ELF-1 (cell line): ENCODE measurements at places on chromosomes 12 and 14.

GRCh38 chr12:57887631-57888408 is 41.3 kb upstream of the CTDSP2 start:
- peak; percentile 38 for DNase-seq

GRCh38 chr14:50529288-50530179 is 2.8 kb downstream of the MAP4K5 start:
- DNase-seq = no peak

GRCh38 chr14:88013750-88014349 is 8.9 kb downstream of the GPR65 start:
- peak; percentile 66 for DNase-seq

- DNase-seq = no peak
Observed at GRCh38 chr12:132444957-132445883, 44.7 kb upstream of the FBRSL1 start.

- no peak for DNase-seq
Observed at GRCh38 chr12:112543751-112544150, 125.0 kb downstream of the PTPN11 start.

- DNase-seq = no peak
Observed at GRCh38 chr12:129723260-129723659, 180.6 kb downstream of the TMEM132D start.

- no peak for DNase-seq
Observed at GRCh38 chr12:58513301-58513834, 406.9 kb downstream of the LRIG3 start.

GRCh38 chr12:72017054-72017651 is 78.5 kb downstream of the TPH2 start:
- DNase-seq = peak; percentile 86

DNA sequence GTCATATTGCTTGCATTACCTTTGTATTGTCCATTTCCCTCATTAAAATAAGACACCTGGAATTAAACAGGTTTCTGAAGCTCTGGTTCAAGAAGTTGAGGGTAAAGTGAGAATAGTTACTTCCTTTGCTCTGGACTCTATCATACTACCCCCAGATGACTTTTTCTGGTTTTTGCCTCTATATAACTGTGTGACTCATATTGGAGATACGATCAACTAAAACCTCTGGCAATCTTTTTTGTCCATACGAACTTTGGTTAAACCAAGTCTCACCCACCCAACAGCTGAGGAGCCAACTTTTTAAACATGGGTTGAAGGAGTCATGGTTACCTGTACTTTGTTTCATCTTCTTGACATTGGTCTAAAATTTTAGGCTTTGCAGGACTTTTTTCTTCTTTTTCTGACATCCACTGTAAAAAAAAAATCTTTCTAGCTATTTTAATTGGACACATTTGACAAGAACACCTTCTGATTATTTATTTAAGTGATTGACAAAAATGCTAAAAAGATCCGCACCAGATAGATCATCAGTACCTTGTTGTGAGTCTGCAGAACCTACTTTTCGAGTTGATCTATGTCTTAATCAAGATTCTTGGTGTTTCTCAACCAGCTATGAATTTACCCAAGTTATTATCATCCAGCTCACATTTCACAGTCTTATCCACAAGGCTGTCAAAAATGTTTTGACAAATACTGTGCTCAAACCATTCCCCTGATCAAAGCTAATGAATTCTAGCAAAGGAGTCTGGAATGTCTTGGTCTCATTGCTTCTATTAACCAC is 166.0 kb downstream of the IPO8 start:
- DNase-seq = no peak

DNA sequence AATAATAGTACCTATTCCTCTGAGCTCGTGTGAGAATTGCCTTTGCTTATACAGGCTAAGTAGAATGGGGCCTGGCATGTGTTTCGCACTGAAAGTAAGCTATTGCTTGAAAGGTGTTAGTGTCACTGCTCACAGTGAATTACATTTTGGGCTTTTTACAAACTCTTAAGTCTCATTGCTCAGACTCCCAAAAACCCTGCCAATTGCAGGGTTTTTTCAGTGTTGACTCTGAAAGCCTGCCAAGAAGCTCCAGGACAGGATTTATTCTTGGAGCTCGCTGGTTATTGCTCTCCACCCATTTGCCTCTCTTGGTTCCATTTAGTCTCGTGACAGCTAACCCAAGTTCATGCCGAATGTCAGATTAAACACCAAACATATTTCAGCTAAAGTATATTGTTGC is 39.8 kb downstream of the NOPCHAP1 start:
- no peak for DNase-seq

DNA sequence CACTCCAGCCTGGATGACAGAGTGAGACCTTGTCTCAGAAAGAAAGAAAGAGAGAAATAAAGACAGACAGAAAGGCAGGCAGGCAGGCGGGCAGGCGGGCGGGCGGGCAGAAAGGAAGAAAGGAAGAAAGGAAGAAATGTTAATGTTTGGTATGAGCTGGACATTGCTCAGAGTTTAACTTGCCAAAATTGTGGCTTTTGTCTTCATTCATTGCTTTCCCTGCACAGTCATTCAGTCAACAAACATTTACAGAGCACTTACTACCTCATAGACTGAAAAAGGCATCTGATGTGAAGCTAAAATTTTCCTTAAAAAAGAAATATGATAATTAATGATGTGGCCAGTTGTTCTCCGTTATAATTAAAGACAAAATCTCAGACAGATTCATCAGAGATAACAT is 247.1 kb downstream of the SPTSSA start:
- DNase-seq = no peak

- peak; percentile 73 for DNase-seq
Observed at GRCh38 chr14:58072288-58073071, 79.5 kb downstream of the ARMH4 start.

- no peak for DNase-seq
Observed at GRCh38 chr12:89504560-89505346, 19.8 kb downstream of the GALNT4 start.

DNA sequence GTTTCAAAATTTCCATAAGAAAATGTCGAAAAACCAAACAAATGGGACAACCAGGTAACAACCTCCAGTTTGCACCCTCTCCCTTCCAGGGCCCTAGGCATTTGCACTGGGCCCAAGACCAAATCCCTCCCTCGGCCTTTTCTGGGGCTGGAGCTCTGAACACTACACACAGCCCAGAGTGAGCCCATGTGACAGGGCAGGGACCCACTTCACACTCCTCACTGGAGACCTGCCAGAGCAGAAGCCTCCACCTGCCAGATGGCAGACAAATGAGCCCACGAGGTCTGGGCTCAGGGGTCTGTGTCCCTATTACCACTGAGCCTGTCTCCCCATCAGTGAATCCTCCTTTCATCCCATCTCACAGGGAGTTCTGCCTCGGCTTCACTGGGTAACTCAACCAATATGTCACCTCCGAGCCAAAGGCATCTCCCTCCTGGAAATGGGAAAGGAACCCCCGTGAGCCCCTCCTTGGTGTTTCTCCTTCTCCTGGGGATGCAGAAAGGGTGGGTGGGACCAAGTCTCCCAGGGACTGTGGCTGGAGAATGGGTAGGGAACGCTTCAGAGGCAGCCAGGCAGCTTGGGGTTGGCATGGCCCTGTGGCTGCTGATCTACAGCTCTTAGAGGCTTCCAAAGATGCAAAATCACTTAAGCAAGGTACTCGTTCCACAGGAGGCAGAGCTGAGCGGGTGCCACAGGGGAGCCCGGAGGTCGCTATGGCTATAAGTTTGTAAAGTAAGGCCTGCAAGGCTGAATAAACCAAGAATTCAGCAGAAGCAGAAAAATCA is 10.6 kb downstream of the VWF start:
- DNase-seq = no peak

GRCh38 chr12:114294303-114294685 is 111.7 kb downstream of the TBX5 start:
- no peak for DNase-seq

DNA sequence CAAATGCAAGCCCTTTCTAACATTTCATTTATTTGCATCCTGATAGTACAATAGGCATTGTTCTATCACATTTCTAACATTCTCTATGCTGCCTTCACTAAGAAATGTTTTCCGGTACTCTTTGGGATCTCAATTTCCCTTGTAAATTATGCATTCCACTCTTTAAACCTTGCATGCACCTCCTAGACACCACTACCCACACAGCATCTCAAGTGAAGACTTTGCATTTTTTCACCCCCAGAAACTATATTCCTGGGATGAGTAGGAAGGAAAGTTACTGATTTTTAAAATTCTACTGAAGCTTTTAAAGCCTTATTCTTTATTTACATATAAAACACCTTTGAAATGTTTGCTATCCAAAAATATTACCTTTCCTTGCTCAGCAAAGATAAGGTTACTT is 27.1 kb downstream of the GYS2 start:
- DNase-seq = no peak

GRCh38 chr12:122955156-122955555 is 11.1 kb downstream of the ABCB9 start:
- no peak for DNase-seq

GRCh38 chr12:11016937-11017336 is 5.5 kb downstream of the TAS2R19 start:
- DNase-seq = no peak

DNA sequence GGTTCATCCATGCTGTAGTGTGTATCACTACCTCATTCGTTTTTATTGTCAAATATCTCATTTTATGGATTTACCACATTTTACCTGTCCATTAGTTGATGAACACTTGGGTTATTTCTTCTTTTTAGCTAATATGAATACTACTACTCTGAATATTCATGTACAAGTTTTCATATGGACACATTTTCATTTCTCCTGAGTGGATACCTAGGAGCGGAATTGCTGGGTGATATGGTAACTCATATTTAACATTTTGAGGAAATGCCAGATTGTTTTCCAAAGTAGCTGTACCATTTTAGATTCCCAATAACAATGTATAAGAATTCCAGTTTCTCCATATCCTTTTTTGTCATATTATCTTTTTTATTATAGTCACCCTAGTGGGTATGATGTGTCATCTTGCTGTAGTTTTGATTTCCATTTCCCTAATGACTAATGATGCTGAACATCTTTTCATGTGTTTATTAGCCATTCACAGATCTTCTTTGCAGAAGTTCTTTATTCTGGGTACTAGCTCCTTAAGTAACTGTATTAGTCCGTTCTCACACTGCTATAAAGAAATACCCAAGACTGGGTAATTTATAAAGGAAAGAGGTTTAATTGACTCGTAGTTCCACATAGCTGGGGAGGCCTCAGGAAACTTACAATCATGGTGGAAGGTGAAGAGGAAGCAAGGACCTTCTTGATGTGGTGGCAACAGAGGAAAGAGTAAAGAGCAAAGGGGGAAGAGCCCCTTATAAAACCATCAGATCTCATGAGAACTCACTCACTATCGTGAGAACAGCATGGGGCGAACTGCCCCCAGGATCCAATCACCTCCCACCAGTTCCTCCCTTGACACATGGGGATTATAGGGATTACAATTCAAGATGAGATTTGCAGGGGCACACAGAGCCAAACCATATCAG is 11.9 kb downstream of the NRDE2 start:
- no peak for DNase-seq

- DNase-seq = peak; percentile 61
Observed at GRCh38 chr14:56199095-56199981, 81.1 kb downstream of the PELI2 start.

GRCh38 chr12:117986705-117987469 is 18.1 kb upstream of the KSR2 start:
- DNase-seq = no peak

DNA sequence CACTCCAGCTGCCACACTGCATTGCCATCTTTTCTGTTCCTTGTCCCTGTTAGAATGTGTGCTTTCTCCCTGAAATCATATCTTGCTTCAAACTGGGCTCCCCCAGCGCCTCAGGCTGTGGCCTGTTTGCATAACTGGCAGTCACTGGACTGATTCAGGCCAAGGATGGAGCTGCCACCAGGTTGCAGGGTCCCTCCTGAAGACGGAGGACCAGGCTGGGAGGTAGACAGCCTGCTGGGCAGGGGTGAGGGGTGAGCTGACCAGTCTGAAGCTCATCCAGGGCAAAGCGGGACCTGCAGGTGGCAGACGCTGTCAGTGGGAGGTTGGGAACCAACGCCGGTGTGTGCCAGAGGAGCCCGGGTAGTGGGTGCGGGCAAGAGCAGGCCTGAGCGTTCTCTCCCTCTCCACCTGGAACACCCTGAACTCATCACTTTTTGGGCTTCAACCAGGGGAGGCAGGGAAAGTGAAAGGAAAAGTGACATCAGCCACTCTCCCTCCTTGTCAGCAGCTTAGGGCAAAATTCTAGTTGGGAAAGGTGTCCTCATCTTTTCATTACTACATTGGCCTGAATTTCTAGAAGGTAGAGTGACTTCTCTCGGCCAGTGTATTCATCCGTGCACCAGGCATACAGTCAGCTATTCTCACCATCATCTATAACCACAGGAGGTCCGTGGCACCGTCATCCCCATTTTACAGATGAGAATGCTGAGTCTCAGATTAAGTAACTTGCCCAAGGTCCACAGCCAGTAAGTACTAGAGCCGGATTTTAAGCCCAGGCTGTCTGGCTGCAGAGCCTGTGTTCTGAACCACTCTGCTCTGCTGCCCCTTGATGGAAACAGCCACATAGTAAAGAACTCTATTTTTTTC is 219.1 kb downstream of the SLC41A2 start:
- no peak for DNase-seq

DNA sequence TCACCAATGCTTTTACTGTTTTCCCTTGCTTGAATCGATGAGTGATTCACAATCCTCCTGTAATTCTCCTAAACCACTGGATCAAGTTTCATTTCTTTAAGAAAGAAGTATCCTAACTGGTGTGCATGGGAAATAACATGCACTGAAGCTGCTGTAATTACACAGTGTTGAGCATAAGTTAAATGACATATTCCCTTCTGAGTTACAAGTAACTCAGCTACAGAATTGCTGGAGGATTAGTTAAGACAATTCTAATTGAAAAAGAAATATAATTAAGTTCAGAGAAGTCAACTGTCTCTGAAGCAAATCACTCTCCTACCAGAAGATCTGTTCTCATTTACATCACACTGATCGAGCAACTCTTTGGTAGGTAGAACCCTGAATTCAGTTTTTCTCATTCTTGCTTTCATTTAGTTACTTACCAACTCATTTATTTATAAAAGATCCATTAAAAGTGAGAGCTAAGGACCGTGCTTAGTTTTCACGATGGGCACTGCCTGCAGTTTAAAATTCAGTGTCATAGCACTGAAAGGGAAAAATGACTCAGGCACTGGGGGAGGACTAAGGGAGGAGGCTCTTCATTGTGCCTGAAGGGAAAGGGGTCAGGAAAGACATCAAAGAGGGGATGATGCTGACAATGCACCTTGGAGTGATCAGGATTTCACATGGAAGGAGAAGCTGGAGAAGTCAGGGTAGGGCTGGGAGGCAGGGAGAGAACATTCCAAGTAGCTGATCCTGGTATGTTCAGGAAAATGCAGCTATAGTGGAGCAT is 327.2 kb downstream of the EMP1 start:
- no peak for DNase-seq

- DNase-seq = peak; percentile 35
Observed at GRCh38 chr12:64400041-64400440, 4.2 kb upstream of the XPOT start.

- DNase-seq = no peak
Observed at GRCh38 chr12:129530517-129530916, 373.3 kb downstream of the TMEM132D start.
